Naive thymus-derived CD8-positive, alpha-beta T cell (primary cell): ENCODE measurements at places on chromosomes 16 and 17.

GRCh38 chr16:10552281-10552680, 28.1 kb downstream of the EMP2 start:
- DNase-seq: no peak

- DNase-seq: no peak
These were observed 13.4 kb downstream of the CD300E start for GRCh38 chr17:74610108-74610507.

DNA sequence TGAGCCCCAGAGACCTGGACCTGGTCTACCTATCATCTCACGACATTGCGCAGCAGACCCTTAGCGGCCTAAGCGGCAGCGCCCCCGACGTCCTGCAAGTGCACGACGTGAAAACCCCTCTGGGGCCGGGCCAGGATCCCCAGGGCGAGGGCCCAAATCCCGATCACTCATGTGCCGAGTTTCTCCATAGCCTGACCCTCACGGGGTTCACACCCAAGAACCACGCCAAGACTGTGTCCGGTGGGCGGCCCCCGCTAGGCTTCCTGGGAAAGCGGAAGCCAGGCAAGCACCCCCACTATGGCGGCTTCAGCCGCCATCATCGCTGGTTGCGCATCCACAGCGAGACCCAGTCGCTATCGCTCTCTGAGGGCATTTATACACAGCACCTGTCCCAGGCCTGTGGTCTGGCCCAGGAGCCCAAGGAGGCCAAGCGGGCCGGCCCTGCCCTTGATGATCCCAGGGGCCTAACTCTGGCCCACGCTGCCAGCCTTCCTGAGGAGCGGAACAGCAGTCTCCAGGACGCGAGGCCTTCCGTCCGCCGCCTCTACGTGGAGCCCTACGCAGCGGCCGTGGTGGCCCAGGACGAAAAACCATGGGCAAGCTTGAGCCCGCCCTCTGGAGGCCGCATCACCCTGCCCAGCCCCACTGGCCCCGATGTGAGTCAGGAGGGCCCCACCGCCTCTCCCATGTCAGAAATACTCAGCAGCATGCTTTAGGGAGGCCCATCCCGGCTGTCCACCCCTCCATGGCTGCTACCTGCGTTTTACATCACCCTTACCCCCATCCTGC, 82.8 kb upstream of the NOG start:
- no peak for DNase-seq

GRCh38 chr17:47223007-47223406, 13.9 kb downstream of the MYL4 start:
- no peak for DNase-seq

DNA sequence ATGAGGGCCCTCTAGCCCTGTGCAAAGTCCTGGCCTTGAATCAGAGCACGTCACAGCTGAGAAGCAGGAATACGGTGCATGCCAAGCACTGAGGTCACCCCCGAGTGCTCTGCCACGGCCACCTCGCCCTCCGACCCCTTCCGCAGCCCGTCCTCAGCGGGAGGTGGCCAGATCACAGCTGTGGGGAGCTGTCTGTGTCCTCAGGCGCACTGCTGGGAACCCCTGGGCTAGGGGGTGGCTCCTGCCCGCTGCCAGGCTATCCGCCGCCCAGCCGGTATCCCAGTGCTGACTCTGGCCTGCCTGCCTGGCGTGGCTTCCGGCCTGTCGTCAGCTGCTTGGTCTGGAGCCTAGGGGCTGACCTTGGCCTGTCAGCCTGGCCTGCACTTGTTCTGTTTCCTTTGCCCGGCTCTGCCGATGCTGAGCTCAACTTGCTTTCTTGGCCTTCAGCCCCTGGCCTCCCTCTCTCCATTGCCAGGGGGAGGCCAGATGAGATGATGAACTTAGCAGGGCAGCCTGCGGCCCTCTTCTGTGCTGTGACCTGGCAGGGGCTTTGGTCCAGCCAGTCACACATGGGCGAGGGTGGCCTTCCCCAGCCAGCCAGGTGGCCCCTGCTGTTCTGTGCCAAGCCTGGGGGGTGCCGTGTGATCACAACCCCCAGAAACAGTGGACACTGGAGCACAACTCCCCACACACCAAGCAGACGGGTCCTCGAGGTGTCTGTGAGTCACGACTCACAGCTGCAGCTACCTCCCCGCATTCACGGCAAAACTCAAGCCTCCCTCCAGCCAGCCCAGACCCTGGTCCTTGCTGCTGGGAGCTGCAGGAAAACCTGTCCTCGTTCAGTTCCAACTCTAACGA, 77.3 kb downstream of the ZDHHC7 start:
- no peak for DNase-seq

- no peak for DNase-seq
These were observed 1.4 kb downstream of the NT5C start for GRCh38 chr17:75130059-75130631.

DNA sequence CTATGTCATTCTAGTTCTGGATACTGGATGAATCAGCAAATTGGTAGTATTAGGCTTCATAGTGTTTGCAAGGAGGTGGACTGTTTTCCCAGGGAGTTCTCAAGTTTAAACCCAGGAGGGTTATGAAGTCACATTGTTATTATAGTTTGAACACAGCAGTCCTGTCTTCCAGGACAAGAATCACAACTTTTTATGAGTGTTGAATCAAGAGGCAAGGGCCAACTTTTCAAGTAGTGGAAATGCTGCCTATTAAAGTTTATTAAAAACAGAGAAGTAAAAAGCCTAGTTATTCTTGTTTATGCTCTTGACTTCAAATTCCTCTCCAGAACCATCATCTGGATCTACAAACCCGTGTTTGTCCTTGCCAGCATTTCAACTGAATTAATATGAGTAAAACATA, 86.3 kb upstream of the GOT2 start:
- no peak for DNase-seq

DNA sequence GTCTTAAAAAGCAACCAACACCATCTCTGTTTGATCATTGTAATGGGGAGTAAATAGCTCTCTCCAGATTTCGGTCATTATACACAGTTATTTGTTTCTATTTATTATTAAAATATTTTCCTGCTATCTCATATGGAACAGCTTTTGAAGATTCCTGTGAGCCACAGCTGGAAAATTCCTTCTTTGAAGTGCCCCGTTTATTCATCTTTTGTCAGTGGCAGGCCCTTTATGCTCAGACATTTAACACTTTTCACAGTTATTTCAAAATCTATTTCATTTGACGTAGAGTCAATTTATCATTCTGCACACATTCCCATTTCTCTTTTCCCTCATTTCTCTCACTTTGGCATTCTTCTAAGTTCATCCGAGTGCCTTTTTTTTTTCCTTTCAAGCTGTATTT, 245.9 kb upstream of the ELAC2 start:
- DNase-seq: no peak

DNA sequence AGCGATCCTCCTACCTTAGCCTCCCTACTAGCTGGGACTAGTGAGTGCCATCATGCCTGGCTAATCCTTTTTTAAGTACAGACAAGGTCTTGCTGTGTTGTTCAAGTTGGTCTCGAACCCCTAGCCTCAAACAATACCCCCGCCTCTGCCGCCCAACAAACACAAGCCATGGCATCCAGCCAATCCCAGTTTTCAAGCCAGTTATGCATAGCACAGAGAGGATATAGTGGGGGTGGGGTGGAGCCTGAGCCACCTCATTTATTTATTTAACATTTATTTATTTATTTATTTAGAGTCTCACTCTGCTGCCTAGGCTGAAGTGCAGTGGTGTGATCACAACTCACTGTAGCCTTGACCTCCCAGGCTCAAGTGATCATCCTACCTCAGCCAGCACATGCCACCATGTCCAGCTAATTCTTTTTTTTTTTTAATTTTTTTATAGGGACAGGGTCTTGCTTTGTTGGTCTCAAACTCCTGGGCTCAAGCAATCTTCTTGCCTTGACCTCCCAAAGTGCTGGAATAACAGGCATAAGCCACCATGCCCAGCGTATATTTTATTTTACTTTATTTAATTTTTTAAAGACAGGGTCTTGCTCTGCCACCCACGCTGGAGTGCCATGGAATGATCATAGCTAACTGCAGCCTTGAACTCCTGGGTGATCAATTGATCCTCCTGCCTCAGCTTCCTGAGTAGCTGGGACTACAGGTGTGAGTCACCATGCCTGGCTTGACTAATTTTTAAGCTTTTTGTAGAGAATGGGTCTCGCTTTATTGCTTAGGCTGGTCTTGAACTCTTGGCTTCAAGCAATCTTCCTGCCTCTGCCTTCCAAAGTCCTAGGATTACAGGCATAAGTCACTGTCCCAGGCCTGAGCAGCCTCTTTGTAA, 26.2 kb upstream of the KLHL11 start:
- no peak for DNase-seq

DNA sequence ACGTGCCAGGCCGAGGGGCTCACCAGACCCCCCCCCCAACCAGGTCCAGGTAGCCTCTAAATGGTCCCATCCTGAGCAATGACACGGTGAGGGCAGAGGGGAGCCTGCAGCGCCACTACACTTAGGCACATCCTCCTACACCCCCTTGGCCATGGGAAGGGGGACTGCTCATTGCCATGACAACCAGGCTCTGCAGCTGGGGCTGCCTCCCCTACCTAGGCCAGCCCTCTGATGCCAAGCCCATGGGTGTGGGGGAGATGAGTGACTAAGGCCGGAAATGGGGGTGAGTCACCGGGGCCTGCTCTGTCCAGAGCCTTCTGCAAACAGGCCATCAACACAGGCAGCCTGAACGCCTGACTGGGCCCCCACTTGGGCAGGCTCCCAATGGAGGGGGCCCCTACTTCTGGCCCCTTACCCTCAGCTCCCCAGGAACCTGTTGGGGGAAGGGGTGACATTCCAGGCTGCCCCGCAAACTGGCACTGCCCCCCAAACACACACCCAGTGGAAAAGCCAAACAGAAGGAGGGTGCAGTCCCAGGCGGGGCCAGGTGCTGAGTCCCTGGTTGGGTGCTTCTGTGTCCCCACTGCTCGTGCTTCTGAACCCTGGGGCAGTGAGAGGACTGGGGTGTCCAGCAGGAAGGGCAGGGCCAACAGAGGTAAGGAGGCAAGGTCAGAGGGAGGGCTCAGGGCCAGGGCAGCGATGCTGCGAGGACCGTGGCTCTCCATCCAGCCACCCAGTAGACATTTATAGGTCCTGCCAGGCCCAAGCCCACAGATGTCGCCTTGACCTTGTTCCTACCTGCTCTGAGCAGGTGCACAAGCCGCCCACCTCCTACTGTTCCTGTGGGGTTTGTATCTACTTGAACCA, 8.2 kb downstream of the PLCD3 start:
- no peak for DNase-seq

DNA sequence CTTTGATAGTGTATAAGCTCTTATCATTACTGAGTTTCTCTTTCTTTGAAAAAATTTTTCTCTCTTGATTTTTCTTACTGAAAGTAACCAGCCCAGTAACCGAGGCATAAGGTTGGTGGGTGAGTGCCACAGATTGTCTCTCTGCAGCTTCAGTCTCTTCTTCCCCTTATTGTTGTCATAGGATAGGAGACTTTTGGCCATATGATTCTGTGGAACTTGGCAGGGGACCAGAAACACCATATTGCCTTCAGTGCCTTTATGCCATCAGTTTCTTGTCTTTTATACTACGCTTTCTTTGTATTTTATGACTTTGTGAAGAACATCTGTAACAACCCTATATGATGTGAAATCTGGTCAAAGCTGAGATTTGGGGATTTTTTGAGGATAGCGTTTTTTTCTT, 341.6 kb upstream of the TBX2 start:
- no peak for DNase-seq

- no peak for DNase-seq
These were observed 67.4 kb downstream of the MYO18A start for GRCh38 chr17:29112771-29113295.

GRCh38 chr16:58661199-58661830, 23.3 kb downstream of the SLC38A7 start:
- DNase-seq: no peak

GRCh38 chr16:80526418-80527061, 14.3 kb upstream of the DYNLRB2 start:
- peak; percentile 36 for DNase-seq

DNA sequence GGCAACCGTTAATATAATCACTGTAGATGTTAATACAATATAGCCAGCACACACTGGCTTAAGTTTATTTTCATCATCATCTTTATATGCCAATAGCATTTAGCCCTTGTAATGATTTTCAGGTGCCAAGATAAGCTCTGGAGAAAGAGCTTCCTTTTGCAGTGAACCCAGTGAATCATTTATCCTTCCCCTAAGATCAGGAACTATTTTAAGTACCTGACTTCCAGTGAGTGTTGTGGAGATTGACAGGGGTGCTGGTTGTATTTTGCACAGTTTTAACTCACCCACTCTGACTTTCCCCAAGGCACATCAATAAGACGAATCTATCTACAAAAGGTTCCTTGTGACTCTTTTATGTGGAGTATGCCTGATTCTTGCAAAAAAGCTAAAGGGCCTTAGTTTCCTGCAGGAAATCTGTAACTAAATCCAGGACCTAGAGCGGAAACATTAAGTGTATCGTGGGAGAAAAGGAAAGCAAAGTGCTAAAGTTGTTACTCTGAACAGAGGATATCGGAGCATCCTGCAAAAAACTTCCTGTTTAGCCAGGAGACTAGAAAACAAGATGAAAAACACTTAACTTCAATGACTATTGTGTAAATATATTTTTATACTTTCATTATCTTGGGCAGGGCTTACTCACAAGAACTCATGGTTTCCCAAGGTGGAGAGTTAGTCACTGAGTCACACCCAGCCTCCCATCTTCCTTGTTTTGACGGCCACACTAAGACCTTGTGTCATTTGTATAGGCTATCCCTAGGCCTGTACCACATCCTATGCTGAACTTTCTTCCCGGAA, 183.6 kb downstream of the MAP2K6 start:
- no peak for DNase-seq

- no peak for DNase-seq
These were observed 10.5 kb upstream of the GSE1 start for GRCh38 chr16:85602402-85603202.

GRCh38 chr17:76213491-76213890, 26.8 kb downstream of the RNF157 start:
- no peak for DNase-seq

DNA sequence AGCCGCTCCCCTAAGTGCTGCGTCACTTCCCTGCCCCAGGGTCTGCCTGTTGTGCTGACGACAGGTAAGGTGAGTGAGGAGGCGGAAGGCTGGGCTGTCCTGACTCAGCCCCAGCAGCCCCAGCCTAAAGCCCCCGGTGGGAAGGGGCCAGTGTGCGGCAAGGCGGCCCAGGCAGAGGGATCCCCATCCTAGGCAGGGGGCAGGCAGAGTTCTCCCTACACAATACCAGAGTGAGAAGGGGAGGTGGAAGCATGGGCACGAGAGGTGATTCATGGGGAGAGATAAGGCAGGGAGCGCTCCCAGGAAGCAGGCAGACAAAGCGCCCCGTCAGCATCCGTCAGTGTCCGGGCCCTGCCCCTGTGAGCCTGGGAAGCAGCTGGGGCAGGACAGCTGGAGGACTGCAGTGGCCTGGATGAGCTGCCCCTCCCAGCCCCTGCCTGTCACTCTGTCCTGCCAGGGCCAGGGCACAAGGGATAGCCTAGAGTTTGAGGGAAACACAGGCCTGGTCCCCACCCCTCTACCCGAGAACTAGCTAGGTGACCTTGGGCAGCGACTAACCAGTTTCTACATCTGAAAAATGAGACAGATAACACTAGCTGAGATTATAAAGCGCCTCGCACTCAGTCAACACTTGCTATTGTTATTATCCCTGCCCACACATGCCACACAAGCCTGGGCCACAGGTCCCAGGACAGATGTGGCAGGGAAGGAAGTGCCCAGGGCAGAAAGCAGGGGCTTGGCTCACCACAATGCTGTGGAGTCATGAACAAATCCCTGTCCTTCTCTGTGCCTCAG, 3.8 kb downstream of the FAM83G start:
- no peak for DNase-seq
